ENCODE measurements at places on chromosomes 12 and 14. TPM values are rescaled to one million over a fixed set of nuclear protein-coding genes. Genes with fewer than 3 reads are reported as not detected.

DNA sequence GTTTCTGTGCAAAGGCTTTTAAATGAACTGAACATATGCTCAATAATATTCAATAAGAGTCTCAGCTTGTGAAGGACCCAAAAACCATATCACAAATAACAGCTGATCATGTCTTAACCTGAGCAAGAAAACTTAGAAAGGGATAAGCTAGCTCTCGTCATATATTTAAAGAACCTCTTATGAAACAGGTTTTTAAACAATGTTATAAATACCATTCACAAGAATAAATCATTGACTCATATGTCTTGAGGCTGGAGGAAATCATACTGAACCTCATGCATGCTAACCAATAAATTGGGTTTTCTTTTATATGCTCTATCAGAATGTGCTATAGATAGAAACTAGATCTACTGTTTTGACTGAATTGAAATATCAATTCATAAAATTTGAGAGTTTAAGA is 426.9 kb downstream of the NOVA1 start:
- no peak for DNase-seq

GRCh38 chr12:110578694-110579534 is 4.2 kb downstream of the PPTC7 start:
- DNase-seq, result no peak

DNA sequence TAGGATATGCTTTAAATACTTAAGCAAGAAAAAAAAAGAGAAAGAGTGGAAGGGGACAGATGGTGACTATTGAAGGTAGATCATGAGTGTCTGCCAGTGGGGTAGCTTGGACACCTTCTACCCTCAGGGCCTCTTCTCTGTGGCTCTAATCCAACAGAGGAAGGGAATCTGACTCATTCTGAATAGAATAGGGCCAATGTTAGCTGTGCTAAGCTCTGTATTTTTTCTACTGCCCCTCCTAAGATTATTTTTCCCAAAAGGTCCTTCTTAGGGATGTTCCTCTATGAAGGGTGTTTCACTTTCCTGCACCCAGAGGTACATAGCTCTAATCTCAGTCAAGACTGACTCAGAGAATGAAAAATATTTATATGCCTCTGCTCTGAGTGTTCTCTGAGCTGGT is 25.6 kb downstream of the UNC79 start:
- no peak for DNase-seq

DNA sequence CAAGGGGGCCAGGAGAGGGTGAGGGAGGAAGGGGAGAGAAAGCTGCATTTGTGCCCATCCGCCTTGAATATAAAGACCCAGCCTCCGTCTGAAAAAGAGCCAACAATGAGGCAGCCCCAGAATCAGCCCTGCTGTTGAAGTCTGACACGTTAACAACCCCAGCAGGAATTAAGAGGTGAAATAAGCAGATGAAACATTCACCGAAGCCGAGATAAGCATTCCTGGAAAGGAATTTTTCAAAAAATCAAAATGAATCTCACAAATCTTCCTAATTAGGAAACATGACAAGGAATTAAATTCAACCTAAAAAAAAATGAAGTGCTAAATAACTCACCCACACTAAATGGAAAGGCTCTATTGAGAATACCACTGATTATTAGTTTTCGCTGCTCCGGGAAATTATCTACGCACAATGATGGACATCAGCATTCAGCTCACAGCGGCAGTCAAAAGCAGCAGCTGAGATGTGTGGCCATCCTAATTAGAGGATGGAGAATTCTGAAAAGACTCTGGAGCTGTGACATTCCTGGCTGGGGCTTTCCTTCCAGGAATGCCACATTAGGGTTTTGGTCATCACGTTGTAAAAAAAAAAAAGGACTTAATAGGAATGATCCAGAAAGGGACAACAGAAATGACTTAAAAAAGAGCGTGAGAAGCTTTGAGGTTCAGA is 8.2 kb upstream of the PARP11 start:
- no peak for DNase-seq

GRCh38 chr12:76190299-76190698 is 105.8 kb upstream of the NAP1L1 start:
- no peak for DNase-seq

DNA sequence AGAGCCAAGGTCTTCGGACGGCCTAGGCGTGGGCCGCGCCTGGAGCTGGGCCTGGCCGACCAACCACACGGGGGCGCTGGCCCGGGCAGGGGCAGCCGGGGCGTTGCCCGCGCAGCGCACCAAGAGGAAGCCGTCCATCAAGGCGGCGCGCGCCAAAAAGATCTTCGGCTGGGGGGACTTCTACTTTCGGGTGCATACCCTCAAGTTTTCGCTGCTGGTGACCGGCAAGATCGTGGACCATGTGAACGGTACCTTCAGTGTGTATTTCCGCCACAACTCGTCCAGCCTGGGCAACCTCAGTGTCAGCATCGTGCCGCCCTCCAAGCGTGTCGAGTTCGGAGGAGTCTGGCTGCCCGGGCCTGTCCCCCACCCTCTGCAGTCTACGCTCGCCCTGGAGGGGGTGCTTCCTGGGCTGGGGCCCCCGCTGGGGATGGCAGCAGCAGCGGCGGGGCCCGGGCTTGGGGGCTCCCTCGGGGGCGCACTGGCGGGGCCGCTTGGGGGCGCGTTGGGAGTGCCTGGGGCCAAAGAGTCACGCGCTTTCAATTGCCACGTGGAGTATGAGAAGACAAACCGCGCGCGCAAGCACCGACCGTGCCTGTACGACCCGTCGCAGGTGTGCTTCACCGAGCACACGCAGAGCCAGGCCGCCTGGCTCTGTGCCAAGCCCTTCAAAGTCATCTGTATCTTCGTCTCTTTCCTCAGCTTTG is 4.4 kb upstream of the SHMT2 start:
- no peak for DNase-seq

DNA sequence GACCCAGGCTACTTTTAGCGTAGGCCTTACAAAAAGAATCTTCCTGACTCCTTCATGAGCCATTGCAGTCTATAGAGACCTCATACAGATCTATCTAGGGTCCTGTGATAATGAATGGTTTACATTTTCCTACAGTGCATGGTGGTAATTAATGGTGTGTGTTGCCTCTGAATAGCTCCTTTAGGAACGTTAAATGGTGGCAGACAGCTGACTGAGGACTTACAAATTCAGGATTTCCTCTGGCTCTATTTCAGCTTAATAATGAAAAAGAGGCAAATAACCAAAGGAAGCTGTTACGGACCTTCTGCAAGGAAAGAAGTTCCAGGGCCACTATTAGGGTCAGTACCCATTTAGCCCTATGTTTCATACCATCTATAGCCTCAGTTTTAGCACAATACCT is 5.1 kb downstream of the IKBIP start:
- no peak for DNase-seq

- DNase-seq, result no peak
These were observed 34.8 kb downstream of the SBNO1 start for GRCh38 chr12:123329799-123330198.

DNA sequence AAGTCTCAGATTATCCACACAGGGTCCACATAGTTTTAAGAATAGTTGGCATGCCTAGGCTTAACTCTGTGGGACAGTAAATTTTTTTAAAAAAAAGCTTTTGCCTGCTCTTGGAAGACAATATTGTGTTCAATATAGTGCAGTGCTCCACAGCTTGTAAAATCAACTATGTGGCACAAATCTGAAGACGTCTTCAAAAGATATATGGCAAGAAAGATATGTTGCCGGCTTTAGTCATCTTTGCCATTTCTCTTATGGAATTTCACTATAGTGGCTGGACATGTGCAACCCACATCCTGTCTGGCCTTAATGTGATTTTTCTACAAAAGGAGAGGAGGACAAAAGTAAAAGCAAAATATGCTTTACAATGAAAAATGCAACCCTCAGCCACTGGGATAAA is 90.5 kb downstream of the MGST1 start:
- DNase-seq, result no peak

- DNase-seq, result peak; percentile 76
These were observed 94.2 kb downstream of the LLPH start for GRCh38 chr12:66036317-66036716.

- DNase-seq, result no peak
These were observed 66.4 kb upstream of the LTA4H start for GRCh38 chr12:96101806-96102205.

DNA sequence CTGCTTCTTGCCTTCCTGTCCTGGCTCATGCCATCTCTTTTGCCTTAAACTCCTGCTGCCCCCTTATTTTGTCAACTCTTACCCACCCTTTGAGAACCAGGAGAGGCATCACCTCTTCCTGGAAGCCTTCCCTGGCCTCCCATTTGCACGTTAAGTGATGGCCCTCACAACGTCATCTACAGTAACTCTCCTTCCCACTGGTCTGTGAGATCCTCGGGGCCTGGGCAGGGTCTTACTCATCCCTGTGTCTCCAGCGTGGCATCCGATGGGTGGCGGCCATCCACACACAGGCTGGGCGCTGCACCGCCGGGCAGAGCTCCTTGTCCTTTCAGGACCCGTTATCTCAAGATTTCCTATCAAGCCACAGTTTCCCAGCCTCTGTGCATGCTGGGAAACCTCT is 16.8 kb upstream of the CACNA2D4 start:
- peak; percentile 29 for DNase-seq

DNA sequence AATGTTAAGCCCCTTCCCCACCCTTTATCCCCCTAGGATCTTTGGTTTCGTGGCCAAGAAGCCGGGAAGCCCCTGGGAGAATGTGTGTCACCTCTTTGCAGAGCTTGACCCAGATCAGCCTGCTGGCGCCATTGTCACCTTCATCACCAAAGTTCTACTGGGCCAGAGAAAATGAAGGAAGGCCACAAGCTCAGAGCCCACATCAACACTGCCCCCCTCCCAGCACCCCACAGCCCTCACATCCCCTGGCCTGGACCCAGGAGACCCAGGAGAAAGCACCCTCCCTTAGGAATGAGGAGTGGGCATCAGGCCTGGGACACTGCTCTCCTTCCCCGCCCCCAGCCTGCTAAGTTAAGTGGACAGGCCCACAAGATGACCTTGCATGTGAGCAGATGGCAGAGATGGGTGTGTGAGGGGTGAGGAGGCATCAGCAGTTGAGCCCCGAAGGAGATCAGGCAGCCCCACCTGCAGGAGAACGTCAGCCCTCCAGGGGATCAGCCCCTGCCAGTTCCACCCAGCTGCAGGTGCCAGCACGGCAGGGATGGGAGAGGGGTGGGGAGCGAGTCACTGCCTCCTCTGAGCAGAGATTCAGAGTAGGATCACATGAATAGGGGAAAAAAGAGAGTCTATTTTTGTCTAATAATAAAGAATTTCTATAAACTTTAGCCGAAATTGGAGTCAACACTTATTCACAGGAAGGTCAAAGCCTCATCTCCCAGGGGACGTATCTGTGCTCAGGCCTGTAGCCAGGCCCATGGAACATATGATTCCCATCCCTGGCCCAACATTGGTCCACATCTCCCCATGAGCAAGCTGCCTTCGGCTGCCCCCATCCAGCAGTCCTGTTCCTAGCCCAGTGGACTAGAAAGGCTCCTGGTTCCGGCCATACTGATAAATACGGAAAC is 14.1 kb downstream of the TNS2 start:
- DNase-seq, result no peak

- DNase-seq, result no peak
These were observed 148.8 kb downstream of the TMEM30B start for GRCh38 chr14:61132336-61132735.

DNA sequence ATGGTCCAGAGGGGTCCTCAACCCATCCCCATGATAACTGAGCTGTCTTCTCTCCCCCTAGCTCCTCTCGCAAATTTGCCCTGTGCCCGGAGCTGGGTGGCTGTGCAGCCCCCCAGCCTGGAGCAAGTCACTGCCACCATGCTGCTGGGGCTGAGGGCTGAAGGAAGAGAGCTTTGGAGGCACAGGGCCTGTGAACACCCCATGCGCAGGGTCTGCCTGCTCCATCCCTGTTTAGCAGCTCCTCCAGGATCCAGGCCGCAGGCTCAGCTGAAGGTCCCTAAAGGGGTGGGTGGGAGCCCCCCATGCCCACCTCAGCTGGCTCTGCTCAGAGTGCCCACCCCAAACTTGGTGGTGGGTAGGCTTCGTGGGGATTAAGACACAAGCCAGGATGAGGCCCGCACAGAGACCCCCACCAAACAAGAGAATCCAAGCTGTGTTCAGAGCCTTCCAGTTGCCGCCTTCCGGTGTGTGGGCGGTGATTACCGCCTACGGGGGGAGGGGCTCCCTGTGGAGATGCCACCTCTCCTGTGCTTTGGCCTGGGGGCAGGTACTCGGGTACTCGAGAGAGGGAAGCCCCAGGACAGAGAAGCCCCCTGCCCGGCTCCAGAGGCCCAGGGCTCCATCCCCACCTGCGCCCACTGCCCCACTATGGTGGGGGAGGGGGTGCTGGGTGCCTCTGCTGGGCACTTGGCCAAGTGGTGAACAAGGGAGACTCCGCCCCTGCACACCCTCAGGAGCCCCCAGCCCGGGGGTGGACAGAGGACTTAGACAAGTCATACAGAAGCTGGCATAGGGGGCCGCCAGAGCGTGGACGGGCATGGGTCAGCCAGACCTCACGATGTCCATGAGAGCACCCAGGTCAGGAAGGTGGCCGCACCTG is 1.4 kb upstream of the JAG2 start:
- DNase-seq, result no peak

GRCh38 chr14:55518391-55518790 is 61.6 kb upstream of the KTN1 start:
- DNase-seq, result no peak

DNA sequence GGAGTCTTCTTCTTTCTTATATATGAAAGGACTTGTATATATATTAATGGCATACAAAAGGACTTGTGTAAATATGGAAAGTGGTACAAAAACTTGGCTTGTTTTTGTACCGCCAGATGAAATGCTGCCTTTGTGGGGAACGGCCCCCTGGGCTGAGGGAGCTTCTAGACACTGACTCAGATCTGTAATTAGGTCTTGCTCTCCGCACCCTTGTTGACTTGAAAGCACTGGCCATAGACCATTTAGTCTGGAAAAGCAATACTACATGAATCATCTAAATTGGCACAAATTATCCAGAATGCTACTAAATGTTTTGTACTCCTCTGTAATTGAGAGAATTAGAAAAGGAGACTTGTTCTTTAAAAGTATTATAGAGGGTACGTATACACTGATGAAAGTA is 399.9 kb upstream of the RGS6 start:
- DNase-seq, result peak; percentile 45

- no peak for DNase-seq
These were observed 3.4 kb downstream of the SSH1 start for GRCh38 chr12:108853981-108854446.

- DNase-seq, result no peak
These were observed 56.3 kb downstream of the FGD4 start for GRCh38 chr12:32455607-32456071.

Gene PLCZ1
- not detected for total RNA-seq

Gene WDHD1
- 21.2 TPM for total RNA-seq

Gene CLEC1B
- not detected for total RNA-seq

Gene FGF23
- not detected for total RNA-seq

Gene RPL10L
- total RNA-seq, result not detected

Gene OR6C76
- not detected for total RNA-seq

Gene SLC35F4
- total RNA-seq, result not detected
